Fibroblast of the conjunctiva (primary cell): ENCODE measurements at places on chromosomes 7 and 10.

DNA sequence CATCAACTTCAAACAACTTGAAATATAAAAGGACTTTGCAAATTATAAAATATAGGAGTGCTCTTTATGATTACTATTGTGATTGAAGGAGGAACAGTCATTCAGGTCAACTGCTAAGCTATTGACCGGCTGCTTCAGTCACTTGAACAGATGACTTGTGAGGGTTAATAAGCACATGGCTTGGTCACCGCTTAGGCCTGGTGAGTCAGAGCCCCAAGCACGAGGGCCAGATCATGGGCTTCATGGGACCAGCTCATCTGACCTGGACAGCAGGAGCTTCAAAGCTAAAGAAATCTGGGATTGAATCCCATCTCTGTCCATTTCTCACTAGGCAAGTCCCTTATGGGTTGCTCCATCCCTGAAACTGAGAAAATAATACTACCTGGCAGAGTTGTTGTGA is 60.4 kb upstream of the ADO start:
- no peak for DNase-seq

- DNase-seq = no peak
Observed at GRCh38 chr10:72310241-72310633, 36.5 kb downstream of the DDIT4 start.

DNA sequence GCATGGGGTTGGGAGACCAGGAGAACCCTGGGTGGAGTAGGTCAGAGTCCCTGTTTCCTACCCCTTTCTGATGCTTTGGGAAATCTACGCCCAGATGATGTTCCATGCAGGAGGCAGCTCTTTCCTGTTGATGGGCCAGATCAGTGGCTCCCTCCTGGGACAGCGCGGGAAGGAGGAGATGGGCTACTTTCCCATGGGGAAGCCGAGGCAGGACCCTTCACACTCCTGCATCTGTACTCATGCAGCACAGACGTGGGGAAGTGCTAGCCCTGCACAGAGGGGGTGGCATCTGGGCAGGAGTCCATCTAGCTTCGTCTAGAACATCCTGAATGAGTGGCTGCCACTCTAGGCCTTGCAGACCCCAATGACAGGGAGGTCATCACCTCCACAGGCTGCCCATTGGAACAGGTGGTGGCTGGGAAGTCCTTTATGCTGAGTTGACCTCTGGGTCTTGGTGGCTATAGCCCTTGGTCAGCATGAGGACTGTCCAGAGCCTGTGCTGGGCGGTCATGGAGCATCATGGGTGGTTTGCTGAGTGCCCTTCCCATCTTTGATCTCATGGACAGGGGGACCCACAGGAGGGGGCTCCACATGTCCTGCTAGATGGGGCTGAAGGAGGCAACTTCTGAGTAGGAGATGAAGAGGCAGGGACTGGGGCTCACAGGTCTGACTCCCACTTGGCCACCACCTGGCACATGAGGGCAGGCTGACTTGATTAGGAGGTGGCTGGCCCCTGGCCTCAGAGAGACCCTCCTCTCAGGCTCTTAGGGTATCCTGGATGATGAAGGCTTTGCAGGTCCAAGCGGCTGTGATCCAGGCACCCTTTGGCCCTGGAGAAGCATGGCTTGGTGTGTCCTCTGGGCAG is 24.6 kb downstream of the RAMP3 start:
- DNase-seq = no peak

- no peak for DNase-seq
Observed at GRCh38 chr7:28626624-28627262, 214.4 kb downstream of the CREB5 start.

GRCh38 chr10:122485670-122486069 is 24.3 kb downstream of the HTRA1 start:
- DNase-seq = no peak

DNA sequence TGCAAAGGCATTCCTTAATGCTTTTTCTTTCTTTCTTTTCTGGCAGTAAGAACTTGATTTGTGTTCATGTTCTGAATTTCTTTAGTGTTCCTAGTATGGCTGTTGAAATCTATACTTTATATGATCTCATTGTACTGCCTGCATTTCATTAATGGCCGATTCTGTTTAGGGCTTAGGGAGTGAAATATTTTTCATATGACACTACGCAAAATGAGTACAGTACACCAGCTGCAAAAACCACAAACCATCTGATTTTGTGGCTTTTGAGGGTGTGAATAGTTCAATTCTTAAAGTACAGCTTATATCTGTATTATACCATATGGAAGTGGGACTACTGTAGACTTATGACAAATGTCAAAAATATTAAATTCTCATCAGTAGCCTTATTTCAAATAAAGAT is 69.1 kb upstream of the FOXP2 start:
- peak; percentile 39 for DNase-seq

GRCh38 chr10:74034301-74034700 is 36.4 kb downstream of the VCL start:
- DNase-seq = no peak

DNA sequence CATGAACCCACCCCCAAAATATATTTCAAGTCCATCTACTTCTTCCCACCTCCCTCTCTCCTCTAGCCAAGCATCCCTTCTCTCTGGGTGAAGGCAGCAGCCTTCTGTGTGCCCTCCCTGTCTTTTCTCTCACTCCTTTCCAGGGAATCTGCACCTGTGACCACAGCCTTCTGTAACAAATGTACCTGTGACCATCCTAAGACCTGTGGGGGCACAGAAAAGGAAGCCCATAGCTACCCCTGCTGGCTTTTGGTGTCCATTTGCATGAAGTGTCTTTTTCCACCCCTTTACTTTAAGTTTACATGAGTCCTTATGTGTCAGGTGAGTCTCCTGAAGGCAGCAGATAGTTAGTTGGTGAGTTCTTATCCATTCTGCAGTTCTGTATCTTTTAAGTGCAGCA is 2.0 kb upstream of the TBXAS1 start:
- DNase-seq = no peak

- no peak for DNase-seq
Observed at GRCh38 chr7:134599371-134599770, 47.3 kb upstream of the BPGM start.

- DNase-seq = peak; percentile 12
Observed at GRCh38 chr10:28796606-28797512, 119.5 kb downstream of the BAMBI start.

DNA sequence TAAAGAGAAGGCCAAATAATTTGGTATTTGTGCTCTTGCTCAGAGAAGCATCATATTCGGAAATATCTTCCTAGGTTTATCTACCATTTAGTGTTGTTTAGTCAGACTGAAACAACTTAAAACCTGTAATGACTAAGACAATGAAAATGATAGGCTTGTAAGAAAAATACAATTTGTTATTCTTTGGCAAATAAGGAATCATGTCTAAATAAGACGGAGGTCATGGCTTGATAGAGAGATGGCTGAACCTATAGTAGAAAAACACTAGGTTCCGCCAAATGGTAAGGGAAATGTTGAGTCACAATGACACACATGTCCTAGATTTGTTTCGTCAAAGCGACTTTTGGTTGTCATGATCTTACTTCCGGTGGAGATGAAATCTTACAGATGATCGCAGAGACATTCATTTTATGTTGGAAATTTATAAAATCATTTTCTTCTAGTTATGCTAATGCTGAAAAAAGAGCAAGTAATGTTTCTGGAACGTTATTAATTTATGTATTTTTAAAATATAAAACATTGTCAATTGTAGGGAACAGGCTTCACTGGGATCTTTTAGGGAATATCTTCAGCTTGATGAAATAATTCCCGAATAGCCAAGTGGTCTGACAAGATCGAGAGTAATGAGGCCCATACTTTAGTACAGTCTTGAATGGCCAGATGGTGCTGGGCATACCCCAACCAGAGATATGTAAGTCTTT is 1.0 kb downstream of the SRGN start:
- DNase-seq = peak; percentile 68

- DNase-seq = no peak
Observed at GRCh38 chr10:125984865-125985495, 88.6 kb downstream of the FANK1 start.

GRCh38 chr7:7858559-7858958 is 110.0 kb upstream of the GLCCI1 start:
- DNase-seq = no peak

DNA sequence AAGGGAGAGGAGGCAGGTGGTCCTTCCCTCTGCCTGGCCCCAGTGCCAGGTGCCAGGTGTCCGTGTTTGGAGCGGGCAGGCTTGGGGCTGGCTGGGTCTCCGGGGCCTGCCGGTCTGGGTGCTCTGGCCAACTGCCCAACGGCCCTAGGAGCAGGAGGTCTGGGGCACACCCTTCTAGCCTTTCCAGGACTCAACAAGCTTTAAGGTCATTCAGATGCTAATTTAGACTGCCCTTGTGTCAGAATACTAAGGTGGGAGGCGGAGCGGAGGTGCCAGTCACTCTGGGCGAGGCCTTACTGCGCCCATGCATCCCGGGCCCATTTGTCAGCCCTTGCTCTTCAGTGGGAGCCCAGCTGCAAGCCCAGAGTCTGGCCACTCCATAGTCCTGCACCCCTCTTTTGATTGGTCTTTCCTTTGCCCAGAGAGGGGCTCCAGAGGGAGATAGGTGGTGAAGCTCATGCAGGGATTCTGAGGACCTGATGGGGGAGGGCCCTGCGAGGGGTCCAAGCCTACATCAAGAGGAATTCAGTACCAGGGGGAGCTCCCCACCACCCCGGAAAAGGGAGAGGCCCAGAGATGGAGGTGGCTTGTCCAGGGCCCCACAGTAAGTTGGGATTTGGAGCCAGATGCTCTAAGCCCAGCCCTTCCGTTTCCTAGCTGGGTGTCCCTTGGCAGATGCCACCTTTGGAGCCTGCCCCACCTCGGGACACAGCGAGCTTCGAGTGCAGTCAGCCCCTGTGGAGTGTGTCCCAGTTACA is 1.3 kb downstream of the PGAM2 start:
- no peak for DNase-seq

- no peak for DNase-seq
Observed at GRCh38 chr10:108180878-108181277, 1016.4 kb upstream of the SORCS1 start.

- DNase-seq = no peak
Observed at GRCh38 chr10:132438091-132439024, 41.4 kb downstream of the PWWP2B start.

- no peak for DNase-seq
Observed at GRCh38 chr7:91013078-91013477, 251.2 kb upstream of the FZD1 start.

- peak; percentile 43 for DNase-seq
Observed at GRCh38 chr7:83271212-83272099, 108.8 kb upstream of the PCLO start.

GRCh38 chr7:40133561-40134427 is 628 bp downstream of the MPLKIP start:
- DNase-seq = no peak

- DNase-seq = no peak
Observed at GRCh38 chr7:128922496-128923410, 12.2 kb upstream of the KCP start.

- no peak for DNase-seq
Observed at GRCh38 chr10:75712242-75712880, 280.9 kb downstream of the LRMDA start.

GRCh38 chr7:44100458-44101302 is 3.5 kb upstream of the AEBP1 start:
- peak; percentile 49 for DNase-seq

GRCh38 chr10:25631471-25631870 is 302.6 kb upstream of the MYO3A start:
- no peak for DNase-seq

DNA sequence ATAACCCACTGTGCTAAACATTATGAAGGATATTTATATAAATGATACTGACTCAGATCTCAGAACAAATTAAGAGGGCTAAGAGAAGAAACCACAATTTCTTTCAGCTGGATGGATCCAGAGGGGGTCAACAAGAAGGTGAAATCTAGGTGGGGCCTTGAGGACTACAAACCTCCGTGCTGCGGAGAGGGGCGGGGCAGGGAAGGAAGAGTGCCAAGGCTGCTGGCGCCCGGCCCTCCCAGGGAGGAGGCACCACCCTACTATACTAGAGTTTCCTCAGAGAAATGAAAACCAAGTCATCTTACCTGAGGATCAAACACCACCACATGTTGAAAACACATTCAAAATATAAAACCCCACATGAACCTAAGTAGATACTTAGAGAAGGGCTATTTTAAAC is 29.3 kb upstream of the CRYGN start:
- no peak for DNase-seq

DNA sequence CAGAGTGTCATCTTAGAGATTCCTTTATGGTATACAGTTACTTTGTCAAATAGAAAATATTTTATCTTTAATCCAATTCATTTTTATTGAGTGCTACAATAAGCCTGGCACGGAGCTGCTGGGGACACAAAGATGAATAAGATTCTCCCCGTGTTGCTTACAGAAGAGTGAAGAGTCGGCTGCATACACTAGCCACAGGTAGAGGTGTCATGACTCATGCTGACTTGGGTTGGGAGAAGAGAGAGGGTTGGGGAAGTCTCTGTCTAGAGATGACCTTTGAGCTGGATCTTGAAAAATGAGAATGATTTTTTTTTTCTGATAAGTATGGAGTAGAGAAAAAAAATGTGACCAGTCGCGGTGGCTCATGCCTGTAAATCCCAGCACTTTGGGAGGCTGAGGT is 289.9 kb upstream of the CELF2 start:
- no peak for DNase-seq

- no peak for DNase-seq
Observed at GRCh38 chr7:115674467-115675024, 356.0 kb downstream of the TFEC start.

DNA sequence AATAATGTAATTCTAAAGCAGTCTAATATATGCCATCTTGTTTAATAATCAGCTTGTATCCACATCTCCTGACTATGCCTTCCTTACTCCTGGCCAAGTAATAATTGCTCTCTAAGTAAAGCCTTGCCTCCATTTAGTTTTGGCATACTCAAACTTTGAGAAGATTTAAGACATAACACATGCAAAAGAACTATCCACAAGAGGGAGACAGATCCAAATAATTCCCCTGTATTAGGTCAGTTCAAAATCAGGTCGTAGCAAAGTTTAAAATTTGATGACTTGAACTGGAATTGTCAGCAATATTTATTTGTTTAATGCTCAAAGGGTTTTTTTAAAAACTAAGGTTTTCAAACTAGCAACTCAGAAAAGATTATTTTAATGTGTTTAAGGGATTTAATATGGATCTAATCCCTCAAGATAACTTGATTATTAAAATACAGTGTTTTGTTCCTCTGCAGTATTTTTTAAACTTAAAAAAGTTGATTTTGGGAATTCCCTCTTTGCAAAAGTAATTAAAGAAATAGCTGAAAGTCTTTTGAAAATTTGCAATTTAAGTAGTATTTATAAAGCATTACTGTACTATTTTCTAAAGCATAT is 95.3 kb downstream of the HDAC9 start:
- peak; percentile 68 for DNase-seq

GRCh38 chr10:118840071-118840775 is 85.5 kb upstream of the CACUL1 start:
- DNase-seq = no peak

- no peak for DNase-seq
Observed at GRCh38 chr10:110363572-110364411, 59.1 kb upstream of the SMNDC1 start.

GRCh38 chr7:116446212-116446855 is 53.2 kb upstream of the CAV2 start:
- DNase-seq = peak; percentile 27

- DNase-seq = no peak
Observed at GRCh38 chr7:122465296-122465695, 160.7 kb upstream of the FEZF1 start.

GRCh38 chr10:122102869-122103525 is 114.0 kb downstream of the TACC2 start:
- no peak for DNase-seq

GRCh38 chr7:18680576-18680975 is 185.0 kb downstream of the HDAC9 start:
- DNase-seq = no peak
